Stimulated activated naive CD8-positive, alpha-beta T cell treated with anti-CD3 and anti-CD28 coated beads, Interleukin-15, amount 100 ng/mL, for 72 hours (primary cell): ENCODE measurements at places on chromosomes 2 and 18.
A peak's percentile ranks its signal among the peaks of the same experiment; 100 is the strongest.

- peak; percentile 92 for DNase-seq
Observed at GRCh38 chr2:240560084-240560479, at the start of gene DUSP28. DUSP28 (plus strand) TSS chr2:240560357; CDS start chr2:240560685, 328 bp downstream.

DNA sequence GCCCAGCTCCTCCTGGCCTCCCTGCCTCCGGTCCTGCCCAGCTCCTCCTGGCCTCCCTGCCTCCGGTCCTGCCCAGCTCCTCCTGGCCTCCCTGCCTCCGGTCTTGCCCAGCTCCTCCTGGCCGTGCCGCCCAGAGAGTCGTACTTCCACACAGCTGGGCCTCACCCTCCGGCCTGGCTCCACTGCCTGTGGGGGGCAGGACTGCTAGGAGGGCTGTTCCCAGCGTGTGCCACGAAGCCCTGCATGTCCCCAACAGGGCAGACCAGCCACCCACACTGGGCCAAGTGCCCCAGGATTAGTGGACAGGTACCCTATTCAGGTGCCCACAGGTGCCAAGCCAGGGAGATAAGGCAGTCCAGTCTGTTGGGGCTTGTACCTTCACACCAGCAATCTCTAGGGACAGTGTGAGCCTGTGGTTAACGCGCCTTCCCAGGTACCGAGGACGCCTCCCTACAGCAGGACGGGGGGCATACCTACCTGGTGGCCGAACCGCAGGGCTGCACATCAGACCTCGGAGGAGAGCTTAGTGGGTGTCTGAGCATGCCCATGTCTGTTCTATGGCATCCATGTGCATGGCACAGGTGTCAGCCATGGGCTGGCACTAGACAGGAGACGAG lies 5.3 kb downstream of the GPC1 start:
- DNase-seq, result no peak

DNA sequence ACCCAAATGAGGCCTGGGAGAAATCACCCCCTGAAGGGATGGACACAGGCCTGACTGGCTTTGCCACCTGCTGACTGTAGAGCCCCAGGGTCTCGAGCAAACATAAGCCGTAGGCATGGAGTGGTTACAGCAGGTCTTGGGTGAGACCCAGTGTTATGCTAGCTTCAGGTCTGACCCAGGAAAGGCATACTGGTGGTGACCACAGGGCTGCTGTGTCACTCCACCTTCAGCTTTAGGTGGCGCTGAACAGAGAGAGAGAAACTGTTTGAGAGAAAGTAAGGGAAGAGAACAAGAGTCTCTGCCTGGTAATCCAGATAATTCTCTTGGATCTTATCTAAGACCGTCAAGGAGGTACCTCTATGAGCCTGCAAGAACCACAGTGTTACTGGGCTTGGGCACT lies 1544.2 kb upstream of the TMEFF2 start:
- no peak for DNase-seq

- DNase-seq, result no peak
Observed at GRCh38 chr2:100013892-100014677, 128.3 kb downstream of the AFF3 start.

DNA sequence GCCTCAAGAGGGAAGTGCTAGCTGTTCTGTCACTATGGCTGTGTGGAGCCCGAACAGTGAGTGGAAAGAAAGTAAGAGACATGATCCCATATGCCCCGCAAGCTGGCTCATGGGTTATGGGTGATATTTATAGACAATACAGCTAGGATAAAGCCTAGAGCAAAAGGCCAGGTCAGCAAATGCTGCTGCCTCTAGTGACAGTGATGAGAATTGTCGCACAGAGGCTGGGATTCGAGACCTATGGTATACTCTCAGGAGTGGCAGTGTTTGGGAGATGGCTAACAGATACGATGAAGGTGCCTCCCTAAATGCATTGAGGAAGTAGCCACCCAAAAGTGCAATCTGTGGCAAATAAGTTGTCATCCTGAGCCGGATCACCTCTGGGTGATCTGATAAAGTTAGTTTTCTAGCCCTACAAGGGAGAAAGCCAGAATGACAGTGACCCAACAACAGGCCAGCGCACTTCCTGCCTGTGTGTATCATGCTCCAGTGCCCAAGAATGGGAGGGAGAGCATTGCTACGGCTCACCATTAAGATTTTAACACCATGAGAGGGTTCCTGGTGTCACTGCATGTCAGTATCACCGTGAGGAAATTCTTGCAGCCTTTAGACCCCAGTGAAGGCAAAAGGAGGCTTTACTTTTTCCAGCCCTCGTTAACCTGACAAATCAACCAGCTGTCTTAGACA lies 92.2 kb upstream of the TGFA start:
- no peak for DNase-seq

DNA sequence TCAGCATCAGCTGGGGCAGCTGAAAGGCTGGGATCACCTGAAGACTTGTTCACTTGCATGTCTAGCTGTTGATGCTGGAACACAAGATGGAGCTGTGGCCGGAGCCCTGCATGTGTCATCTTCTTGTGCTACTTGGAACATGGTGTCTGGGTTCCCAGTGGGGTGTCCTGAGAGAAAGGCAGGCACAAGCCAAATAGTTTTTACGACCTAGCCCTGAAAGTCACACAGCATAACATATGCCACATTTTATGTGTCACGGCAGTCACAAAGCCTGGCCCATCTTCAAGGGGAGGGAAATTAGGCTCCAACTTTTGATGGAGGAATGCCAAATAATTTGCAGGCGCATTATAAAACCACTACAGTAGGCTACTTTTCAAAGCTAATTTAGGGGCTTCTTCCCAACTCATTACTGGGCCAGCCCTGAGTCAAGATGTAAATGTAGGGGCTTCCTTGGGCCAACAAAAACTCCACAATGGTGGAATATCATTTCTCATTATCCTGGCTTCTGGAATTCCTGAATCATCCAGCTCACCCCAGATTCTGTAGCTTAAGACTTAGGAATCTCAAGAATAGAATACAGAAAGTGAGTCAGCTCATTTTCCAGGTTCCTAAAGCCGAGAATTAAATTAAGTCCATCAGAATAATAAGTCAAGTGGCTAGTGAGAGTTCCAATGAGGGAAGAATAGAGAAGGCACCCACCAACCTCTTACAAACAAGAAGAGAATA lies 543.0 kb downstream of the TNS1 start:
- DNase-seq, result no peak

GRCh38 chr18:75840131-75840530 lies 412.6 kb upstream of the SMIM21 start:
- no peak for DNase-seq

- DNase-seq, result no peak
Observed at GRCh38 chr2:192126426-192126825, 68.3 kb downstream of the TMEFF2 start.
